ENCODE measurements at places on chromosomes 3 and 15.

DNA sequence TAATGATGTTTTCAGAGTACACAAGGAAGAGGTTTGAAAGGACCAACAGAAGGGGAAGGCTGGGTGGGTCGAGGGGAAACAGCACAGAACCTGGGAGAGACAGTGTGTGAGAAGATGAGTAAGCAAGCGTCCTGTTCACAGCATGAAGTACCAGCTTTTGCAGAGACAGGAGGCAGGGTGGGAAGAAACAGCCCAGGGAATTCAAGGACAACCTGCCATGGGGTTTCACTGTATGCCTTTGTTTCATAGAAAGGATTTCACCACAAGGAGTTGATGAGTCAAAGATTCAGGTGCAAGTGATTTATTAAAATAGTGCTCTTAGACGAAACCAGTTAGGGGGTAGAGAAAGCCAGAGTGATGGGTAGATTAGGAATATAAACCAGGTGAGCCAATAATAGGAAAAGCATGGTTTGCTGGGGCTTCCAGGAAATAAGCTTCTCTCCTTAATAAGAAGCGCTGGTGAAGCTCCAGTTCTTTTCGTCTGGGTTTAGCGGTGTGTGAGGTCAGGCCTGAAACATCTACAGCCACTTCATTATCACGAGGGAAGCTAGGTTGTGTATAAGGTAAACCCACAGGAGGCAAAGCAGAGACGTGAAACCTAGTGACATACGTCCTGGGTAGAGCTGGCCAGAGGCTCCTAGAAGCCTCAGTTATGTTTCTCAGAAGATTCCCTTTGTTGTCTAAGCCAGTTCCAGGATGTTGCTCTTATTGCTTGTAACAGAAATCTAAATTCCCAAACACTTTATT lies 3.9 kb downstream of the HHLA2 start:
- no peak for DNase-seq

- DNase-seq, result no peak
These were observed 883.5 kb downstream of the SI start for GRCh38 chr3:164194842-164195241.

GRCh38 chr15:70882361-70882760 lies 9.9 kb downstream of the THAP10 start:
- no peak for DNase-seq

DNA sequence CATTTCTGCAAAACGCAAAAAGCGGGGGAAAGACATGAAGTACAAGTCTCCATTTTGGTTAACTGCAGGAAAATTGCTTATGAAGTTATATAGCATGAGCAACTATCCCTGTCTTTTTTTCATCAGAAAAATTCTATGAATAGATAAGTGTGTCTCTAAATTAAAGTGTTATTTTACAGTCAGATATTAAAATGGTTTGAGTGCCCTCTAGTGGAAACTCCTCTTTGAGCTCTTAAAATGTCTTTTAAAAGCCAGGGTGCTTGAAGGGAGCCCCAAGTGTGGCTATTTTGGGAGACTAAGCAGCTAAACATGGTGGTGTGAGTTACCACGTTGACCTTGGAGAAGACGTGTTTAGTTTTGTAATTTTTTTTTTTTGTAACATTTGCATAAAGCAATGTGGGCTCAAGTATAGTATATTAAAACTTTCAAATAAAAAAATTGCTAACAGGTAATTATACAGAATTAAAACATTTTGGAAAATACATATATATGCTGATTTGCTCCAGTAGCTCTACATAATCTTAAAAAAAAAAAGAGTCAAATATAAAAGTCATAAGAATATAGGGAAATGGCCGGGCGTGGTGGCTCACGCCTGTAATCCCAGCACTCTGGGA lies 77.2 kb downstream of the PPP2R3A start:
- DNase-seq, result no peak

DNA sequence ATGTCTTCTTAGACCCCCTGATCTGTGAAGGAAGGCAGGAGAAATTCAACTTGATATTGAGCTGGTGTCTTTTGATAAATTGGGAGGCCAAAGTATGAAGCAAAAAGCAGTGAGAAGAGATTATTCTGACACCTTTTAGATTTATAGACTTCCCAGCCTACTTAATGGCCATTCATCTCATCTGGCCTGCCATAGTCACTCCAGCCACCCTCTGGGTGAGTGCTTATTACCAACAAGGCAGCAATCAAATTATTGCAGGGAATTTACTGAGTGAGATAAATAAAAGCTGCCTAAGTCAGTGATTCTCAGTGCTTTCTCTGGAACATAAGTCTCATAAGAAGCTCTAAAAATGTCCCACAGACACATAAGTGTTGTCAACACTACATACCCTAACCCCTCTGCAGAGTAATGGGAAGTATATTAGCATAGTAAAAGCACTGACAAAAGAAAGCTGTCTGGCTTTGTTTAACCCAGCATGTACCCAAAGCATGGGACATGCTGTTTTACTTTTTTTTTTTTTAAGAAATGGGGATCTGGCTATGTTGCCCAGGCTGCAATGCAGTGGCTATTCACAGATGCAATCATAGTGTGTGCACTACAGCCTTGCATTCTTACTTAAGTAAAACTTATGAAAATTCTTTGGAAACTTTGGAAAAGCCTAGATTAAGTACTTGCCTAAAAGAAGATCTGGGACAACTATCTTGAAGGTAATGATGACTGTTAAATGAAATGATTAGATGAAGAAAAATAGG lies 725.3 kb downstream of the TUSC7 start:
- no peak for DNase-seq

- no peak for DNase-seq
These were observed 103.8 kb downstream of the RBMS3 start for GRCh38 chr3:29384640-29385039.

DNA sequence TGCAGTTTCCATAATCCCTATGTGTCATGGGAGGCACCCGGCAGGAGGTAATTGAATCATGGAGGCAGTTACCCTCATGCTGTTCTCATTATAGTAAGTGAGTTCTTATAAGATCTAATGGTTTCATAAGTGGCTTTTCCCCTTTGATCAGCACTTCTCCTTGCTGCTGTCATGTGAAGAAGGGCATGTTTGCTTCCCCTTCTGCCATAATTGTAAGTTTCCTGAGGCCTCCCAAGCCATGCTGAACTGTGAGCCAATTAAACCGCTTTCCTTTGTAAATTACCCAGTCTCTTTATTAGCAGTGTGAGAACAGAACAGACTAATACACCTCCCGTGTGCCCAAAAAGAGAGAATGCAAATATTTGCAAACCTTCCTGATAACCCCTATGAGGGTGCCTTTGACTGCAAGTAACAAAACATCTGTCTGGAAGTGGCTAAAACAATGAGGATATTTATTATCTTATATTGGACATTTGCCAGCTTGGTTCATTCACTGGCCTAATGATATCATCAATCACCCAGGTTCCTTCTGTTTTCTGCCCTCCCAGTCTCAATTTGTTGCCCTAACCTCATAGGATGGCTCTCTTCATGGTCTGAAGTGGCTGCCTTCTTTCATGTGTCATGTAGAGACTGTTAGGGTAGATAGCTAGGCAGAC lies 68.7 kb downstream of the BHLHE40 start:
- no peak for DNase-seq

DNA sequence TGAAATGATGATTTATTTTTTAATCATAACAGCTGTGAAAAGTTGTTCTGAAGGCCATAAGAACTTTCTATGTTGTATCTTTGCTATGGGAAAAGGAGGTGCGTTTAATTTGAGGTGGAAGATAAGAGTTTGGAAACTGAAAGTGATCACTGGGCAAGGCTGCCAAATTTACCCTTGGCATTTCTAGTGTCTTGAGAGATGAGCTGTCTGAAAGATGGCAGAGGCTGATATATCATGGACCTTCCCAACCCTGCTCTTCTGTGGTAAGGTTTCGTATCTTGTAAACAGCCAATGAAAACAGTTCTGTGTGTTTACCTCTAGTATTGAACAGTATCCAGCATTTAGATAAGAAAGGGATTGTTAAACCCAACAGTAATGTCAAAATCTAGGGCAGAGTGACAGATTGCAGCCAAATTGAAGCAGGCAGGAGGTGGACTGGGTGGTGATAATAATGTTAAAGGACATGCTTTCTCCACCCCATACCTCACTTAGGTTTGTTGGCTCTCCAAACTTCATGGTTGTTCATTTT lies 15.8 kb upstream of the NFKBIZ start:
- no peak for DNase-seq

- DNase-seq, result no peak
These were observed 2.4 kb upstream of the PIK3R4 start for GRCh38 chr3:130748981-130749380.

DNA sequence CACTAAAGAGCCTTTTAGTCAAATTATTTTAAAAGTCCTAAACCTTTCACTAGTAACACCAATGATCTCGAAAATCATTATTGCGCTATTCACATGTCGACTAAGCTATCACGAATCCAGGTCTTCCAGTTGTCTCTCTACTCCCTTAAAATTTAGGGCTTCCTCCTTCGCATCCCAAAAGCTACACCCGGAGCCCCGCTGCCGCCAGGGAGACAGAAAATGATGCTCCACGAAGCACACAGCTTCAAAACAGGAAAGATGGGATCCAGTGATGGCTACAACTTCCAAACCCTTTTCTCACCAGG lies 253 bp downstream of the IFT80 start:
- no peak for DNase-seq

DNA sequence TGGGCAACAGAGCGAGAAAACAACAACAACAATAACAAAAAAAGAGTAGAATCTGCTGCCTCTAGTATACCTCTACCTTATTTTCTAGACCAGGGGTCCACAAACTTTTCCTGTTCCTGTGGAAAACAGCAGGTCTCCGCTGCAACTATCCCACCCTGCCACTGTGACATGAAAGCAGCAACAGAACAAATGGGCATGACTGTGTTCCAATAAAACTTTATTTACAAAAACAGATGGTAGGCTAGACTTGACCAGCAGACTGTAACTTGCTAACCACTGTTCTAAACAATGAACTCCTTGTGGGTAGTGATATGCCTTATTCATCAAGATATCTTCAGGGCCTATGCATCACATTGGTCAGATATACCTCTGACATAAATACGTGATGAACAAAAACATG lies 25.3 kb downstream of the POLQ start:
- DNase-seq, result no peak

DNA sequence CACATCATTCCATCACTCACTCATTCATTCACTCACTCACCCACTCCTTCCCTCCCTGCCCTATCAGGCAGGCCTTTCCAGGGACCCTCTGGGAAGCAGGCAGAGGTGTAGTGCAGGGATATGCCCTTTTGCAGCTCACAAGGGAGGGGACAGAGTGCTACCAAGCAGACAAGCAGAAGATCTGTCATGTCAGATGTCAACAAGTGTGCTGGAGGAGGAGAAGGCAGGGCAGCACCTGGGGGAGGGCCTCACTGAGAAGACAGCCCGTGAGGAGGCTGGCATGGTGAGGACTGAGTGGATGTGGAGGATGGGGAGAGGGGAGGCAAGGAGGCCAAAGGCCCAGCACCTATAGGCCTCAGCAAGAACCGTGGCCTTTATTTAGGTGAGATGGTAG lies 15.3 kb downstream of the ABTB1 start:
- no peak for DNase-seq

DNA sequence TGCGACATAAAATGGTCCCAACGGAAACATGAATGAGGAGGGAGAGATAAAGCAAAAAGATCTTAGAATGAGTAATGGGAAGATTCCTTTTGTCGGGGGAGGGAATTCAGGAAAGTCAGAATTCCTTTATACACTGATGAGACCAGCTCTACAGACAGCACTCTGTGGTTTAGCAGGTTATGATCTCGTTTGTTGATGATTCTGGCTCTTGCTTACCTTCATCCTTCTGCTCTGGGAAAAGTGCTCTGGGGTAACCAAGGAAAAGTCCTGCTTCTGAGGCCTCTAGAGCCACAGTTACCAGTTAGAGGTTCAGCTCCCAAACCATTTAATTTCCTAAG lies 150.7 kb upstream of the NR2E3 start:
- DNase-seq, result no peak

DNA sequence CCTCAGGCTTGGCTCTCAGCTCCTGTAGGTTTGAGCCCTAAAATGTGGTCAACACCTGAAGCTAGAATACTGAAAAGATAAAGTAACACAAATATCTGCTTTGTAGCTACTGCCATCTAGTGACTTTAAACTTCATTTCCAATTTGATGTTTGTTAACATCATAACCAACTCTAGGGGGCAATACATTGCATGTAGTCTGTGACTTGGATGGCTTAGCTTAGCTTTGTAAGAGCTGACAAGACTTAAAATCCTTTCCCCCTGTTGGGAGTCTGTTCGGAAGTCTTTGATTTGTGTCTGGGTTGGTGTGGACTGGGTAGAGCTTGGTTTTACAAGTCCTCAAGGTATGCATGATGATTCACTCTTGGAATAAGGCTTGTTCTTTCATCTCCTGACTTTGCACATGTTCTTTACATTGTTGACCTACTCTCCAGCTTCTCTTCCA lies 51.7 kb downstream of the SCN11A start:
- DNase-seq, result no peak

DNA sequence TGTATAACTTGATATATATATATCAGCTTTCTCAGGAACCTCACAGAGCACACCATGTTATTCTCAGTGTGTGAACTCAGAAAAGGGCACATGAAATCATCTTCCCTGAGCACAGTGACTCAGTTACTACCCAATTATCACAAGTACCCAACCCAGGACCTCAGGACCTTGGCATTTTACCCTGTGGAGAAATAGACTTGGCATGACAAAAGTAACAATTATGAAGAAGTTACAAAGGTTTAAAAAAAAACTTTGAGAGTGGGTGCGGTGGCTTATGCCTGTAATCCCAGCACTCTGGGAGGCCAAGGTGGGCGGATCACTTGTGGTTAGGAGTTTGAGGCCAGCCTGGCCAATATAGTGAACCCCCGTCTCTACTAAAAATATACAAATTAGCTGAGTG lies 52.4 kb downstream of the ONECUT1 start:
- DNase-seq, result no peak

GRCh38 chr3:114834175-114834940 lies 312.7 kb downstream of the ZBTB20 start:
- no peak for DNase-seq

DNA sequence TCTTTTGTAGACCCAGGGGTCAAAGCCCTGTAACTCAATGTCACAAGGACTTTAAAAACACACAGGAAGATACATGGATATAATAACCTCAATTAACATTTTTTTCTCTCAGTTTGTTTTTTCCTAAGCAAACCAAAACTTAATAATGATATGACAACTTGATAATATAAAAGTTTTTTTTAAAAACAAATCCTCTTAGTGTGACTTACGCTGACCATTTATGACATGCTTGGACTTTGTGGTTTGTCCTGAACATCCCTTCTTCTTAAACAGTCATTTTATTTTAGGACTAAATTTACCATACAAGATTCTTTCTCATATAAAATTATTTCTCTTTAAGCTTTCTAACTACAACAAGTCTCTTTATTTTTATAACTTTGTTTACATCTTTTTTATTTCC lies 25.4 kb upstream of the FAM3D start:
- no peak for DNase-seq

DNA sequence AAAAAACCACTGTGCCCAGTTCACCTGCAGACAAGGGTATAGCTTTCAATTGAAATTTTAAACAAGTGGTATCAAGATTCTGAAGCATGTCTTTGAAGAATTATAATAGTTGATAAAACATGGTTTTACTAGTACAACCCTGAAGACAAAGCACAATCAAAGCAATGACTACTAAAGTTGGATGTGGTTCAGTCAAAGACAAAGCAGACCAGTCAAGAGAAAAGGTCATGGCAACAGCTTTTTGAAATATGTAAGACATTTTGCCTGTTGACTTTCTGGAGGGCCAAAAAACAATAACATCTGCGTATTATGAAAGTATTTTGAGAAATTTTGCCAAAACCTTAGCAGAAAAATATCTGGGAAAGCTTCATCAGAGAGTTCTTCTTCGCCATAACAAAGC lies 1393.6 kb downstream of the SI start:
- DNase-seq, result no peak
